Astrocyte (in vitro differentiated cells and primary cell): ENCODE measurements at places on chromosomes 16 and 17. TPM values are rescaled to one million over a fixed set of nuclear protein-coding genes. Genes with fewer than 3 reads are reported as not detected.

- DNase-seq, result peak; percentile 89
Observed at GRCh38 chr16:65336160-65336559, 214.3 kb upstream of the CDH11 start.

- no peak for DNase-seq
Observed at GRCh38 chr17:55683550-55684315, 38.9 kb downstream of the TMEM100 start.

GRCh38 chr17:21061971-21062526 lies 19.2 kb upstream of the USP22 start:
- no peak for DNase-seq

- DNase-seq, result no peak
Observed at GRCh38 chr17:31462261-31462660, 70.8 kb downstream of the RAB11FIP4 start.

GRCh38 chr17:3535253-3535995 lies 22.2 kb downstream of the TRPV3 start:
- DNase-seq, result peak; percentile 64

DNA sequence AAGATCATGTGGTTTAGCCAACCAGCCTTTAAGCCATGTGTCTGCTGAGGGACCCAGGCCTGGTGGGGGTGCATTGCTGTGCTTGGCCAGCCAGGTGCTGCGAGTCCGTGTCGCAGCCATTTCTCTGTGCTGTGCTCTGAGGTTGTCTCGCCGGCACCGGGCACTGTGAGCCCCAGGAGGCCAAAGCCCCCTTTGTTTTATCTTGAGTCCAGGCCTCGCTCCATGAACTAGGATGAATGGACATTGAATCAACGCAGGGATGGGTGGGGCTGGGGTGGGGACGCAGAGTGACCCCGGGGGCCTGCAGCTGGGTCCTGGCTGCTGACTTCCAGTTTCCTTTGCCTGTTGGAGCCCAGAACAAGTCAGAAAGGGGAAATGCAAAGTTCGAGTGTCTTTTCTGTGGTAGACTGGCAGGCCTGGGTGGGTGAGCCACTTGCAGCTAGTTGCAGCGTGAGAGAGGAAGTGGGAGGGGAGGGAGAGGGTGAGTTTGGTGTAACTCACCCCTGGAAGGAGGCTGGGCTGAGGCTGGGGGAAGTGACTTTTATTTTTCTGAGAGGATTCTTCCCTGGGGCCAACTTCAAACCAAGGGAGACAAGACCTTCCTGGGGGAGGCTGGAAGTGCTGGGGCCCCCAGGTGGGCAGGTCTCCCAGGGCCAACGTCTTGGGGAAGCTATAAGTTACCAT lies 324.7 kb downstream of the SEC14L1 start:
- DNase-seq, result peak; percentile 64

- DNase-seq, result no peak
Observed at GRCh38 chr16:88643644-88643932, 5.2 kb downstream of the IL17C start.

- no peak for DNase-seq
Observed at GRCh38 chr17:67046398-67046797, 2.0 kb downstream of the CACNG1 start.

GRCh38 chr16:27177031-27177774 lies 26.1 kb upstream of the KDM8 start:
- peak; percentile 84 for DNase-seq

DNA sequence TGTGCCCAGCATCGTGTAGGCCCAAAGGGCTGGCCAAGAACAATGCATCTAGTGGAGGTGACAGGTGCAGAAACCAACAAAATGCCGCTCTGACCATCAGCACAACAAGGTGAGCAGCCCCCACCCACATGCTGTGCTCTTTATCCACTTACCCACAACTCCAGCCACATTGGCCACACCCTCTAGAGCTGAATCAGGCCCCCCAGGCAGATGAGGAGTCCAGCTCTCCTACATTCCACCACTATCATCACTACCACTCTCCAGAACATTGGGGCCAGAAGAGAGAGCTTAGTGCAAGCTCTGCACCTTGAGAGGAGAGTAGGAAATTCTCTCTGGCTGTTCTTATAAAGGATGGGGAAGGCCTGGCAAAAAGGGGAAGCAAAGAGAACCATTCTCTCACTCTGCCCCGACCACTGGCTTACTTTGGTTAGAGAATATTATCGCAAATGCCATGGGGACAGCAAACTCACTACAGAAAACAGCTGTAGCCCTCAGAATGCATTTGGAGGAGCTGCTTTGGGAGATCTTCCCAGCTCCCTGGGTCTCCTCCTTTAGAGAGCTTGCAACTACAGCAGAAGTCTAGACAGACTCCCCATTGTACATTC lies 75.0 kb downstream of the TMEM132E start:
- DNase-seq, result no peak

DNA sequence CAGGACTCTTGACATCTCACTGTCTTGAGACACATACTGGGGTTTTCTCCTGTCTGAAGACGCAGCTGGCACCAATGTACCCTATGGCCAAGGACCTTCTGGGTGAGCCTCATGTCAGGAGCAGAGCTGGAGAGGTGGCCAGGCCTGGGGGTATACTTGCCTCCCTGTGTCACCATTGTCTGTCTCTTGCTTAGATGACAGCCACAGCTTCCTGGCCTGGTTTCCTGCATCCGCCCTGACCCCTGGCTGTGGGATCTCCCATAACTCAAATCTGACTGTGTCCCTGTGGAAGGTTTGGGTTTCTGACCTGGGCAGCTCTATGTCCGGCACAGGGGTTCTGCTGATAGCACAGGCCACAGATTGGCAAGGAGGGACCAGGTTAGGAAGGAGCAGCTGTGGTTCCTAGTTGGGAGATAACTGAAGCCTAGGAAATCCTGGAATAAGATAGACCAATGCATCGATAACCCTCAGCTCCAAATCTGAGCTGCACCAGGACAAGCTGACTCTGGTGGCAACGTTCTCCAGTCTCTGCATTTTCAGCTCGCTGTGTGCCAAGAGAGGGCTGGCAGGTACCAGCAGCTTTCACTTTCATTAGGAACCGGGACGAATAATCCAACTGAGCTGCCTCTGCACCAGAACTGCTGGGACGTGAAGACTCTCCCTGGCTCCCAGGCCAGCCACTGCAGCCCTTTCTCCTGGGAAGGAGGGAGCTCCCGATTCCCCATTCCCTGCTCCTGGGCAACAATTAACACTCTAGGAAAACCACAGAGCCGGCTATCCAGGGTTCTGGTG lies 5.0 kb downstream of the DEXI start:
- no peak for DNase-seq

DNA sequence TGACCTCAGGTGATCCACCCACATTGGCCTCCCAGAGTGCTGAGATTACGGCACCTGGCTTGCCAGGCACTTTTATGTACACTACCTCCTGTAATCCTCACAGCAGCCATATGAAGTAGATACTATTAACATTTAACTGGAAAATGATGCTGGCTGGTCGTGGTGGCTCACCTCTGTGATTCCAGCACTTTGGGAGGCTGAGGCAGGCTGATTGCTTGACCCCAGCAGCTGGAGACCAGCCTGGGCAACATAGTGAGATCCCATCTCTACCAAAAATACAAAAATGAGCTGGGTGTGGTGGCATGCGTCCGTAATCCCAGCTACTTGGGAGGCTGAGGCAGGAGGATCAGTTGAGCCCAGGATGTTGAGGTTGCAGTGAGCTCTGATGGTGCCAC lies 2.0 kb upstream of the MAPK3 start:
- no peak for DNase-seq

- DNase-seq, result no peak
Observed at GRCh38 chr16:27556471-27556870, 6.5 kb downstream of the KATNIP start.

DNA sequence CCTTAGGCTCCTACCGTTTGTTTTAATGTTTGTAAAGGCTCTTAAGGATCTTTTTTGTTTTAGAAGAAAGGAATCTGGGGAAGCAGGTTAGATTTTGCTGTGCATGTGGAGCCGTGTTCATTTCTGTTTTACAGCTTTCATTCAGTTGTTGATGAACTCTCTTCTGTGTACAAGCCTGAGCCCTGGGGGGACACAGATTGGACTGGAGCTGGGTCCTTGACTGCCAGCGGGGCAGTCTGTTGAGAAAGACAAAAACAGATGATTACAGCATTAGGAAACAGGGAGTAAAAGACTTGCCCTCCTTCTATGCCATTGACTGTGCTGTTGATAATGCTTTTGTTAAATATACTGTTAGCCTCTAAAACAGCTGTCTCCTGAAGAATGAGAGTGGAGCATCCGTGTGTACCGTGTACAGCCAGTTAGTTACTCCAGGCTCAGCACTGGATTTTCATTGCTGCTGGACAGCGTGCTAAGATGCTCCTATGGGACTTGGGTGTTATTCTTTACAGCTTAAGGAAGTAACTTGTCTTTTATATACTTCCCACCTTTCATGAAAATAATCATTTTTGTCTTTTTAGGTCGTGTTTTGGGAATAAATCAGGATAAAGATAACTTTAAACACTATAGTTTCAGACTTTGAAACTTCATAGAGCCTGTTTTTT lies 3.2 kb downstream of the MAP1LC3B start:
- no peak for DNase-seq

GRCh38 chr16:73506568-73507056 lies 458.7 kb upstream of the ZFHX3 start:
- DNase-seq, result no peak

GRCh38 chr16:50437769-50438437 lies 69.1 kb upstream of the BRD7 start:
- no peak for DNase-seq

GRCh38 chr16:19892902-19893301 lies 8.3 kb upstream of the GPRC5B start:
- DNase-seq, result no peak

DNA sequence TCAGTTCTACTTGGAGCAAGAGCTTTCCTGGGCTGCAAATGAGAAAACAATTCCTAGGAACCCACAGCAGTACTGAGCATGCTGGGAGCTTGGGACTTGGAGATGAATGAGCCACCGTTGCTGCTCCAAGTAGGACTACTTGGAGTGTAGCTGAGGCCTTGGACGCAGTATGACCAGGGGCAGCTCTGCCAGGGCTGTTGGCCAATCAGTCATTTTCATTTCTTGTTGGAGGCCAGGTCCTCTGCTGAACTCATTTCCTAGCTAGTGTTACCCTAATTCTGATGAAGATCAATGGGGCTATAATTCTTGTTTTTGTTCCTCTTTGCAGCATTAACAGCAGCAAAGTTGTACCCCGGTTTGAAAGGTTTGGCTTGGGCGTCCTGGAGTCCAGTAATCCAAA lies 8.0 kb upstream of the LGALS9 start:
- no peak for DNase-seq

DNA sequence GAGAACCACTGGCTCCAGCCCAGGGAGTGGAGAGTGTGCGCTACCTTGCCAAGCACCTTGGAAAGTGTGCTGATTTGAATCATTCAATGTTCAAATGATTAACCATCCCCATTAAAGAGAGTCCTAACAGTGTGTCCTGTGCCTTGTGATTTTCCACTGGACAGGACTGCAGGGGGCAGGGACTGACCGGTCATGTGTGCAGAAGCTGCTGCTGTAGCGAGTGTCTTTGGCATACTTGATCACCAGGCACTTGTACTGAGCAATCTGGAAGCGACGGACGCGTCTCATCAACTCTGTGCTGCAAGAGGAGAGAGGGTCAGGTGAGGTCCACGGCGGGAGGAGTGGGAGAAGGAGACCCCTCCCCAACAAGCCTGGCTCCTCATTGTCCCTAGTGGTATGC lies 2.0 kb downstream of the TK1 start:
- DNase-seq, result no peak

GRCh38 chr16:20838240-20838639 lies 31.9 kb downstream of the REXO5 start:
- DNase-seq, result no peak

- peak; percentile 17 for DNase-seq
Observed at GRCh38 chr17:73091770-73092522, 542 bp downstream of the SLC39A11 start.

GRCh38 chr16:8972843-8973586 lies 9.3 kb upstream of the USP7 start:
- no peak for DNase-seq

GRCh38 chr16:65476448-65476955 lies 354.6 kb upstream of the CDH11 start:
- no peak for DNase-seq

DNA sequence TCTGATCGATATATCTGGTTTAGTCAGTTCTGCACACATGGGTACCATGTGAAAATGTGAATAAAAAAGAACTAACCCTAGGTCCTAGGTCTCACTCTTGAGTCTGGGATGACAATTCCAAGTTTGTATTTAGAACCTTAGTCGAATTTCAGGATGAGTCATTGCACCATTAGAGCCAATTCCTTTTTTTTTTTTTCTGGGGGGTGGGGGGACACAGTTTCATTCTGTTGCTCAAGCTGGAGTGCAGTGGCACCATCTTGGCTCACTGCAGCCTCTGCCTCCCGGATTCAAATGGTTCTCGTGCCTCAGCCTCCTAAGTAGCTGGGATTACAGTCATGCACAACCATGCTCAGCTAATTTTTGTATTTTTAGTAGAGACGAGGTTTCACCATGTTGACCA lies 41.6 kb downstream of the SPAG9 start:
- DNase-seq, result peak; percentile 26

DNA sequence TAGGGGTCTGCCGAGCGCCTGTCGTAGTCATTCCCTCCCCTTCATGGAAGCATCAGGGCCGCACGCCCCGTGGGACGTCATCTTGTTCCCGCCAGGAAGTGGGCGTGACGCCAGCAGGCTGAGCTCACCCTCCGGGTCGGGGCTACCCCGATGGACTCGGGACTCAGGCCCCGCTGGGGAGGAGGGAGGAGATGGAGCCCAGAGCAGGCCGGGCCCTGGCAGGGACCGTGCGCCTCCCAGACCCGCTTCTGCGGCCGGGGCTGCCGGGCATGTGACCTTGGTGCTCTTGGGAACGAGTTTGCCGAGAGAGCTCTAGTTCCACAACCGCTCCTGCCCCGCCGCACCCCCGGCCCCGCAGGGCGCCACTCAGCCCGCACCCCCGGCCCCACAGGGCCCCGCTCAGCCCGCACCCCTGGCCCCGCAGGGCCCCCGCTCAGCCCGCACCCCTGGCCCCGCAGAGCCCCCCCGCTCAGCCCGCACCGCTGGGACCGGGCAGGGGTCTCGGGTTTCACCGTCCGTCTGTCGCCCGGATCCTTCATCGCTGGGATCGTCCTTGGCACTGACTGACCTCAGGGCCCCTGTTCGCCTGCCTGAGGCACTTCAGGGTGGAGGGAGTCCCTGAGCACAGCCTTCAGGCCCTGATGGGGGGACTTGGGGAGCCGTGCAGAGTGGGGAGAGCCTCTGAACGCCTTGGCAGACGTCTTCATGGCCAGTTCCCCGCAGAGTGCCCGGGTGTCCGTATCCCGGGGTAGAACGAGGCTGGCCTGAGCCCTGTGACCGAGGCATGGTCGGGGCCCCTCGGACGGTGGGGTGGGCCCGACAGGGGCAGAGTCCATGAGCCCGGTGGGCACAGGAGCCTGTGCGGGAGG lies 5.8 kb downstream of the CACNA1H start:
- DNase-seq, result no peak

Gene ASPHD1
- total RNA-seq, result 43.3 and 44.8 TPM in 2 replicates

Gene SYNGR3
- 4.8 and 6.0 TPM in 2 replicates for total RNA-seq

Gene GRIN2C
- 0.50 and 1.0 TPM in 2 replicates for total RNA-seq

Gene ASB16
- not detected in 2 replicates for total RNA-seq

Gene SLFN12L
- total RNA-seq, result 0.14 TPM in 1 of 2 replicates, not detected in the other

Gene GPR179
- 0.07 and 0.10 TPM in 2 replicates for total RNA-seq

Gene ZNF19
- 2.8 and 2.9 TPM in 2 replicates for total RNA-seq

Gene NPIPA3
- total RNA-seq, result 0.94 and 9.8 TPM in 2 replicates
